PC-9 (cell line): ENCODE measurements at places on chromosomes 6 and 20. TPM values are rescaled to one million over a fixed set of nuclear protein-coding genes. Genes with fewer than 3 reads are reported as not detected.

Gene CDH4
- total RNA-seq: not detected in 2 replicates

Gene CRISP2
- not detected in 2 replicates for total RNA-seq

Gene TRMT11
- 24.2 and 26.0 TPM in 2 replicates for total RNA-seq

Gene PPP1R14C
- total RNA-seq: 9.8 and 12.1 TPM in 2 replicates

Gene ZC2HC1B
- not detected in 2 replicates for total RNA-seq

Gene FAM162B
- total RNA-seq: not detected in 2 replicates
